Naive thymus-derived CD4-positive, alpha-beta T cell (primary cell): ENCODE measurements at places on chromosomes 7 and 10. TPM values are rescaled to one million over a fixed set of nuclear protein-coding genes. Genes with fewer than 3 reads are reported as not detected.

- no peaks in the 10 kb centered on the region for H3K27me3 ChIP-seq
- H3K4me3 ChIP-seq = no peak overlapping the region
- no peaks in the 10 kb centered on the region for H3K36me3 ChIP-seq
- no peak for DNase-seq
Observed at GRCh38 chr7:120402079-120402767, 129.2 kb downstream of the KCND2 start.

DNA sequence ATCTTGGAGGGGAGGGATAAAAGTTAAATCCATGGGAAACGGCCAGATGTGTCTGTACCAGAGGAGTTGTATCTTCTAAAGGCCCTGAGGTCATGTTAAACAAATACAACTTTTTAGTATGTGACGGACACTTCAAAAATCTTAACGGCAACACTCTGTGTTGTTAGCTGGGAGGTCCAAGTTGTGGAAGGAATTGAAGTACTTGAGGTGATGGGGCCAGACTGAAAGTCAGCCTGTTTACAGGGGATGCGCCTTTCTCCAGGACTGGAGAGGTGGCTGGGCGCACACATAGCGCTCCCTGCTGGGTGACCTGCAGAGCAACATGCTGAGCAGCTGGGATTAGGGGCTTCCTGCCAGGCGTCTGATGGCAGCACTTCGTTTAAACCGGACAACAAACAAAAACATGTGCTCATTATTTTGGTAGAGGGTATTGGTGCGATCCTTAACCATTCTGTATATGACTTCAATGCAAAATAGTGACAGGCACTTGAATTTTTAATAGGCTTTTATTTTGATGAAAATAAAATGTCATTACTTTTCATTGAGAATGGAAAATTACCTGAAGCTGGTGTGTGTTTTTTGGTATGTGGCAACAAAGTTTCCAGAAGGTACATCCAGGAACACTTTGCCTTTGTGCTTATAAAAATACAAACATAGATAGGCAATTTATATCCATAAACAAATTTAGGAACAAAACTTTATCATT is 198.2 kb downstream of the MLLT10 start:
- H3K4me1 ChIP-seq = peaks cover 19% of the 10 kb centered on the region
- no peak overlapping the region for H3K27ac ChIP-seq
- no peaks in the 10 kb centered on the region for H3K36me3 ChIP-seq
- H3K27me3 ChIP-seq = no peaks in the 10 kb centered on the region
- DNase-seq = peak; percentile 27

DNA sequence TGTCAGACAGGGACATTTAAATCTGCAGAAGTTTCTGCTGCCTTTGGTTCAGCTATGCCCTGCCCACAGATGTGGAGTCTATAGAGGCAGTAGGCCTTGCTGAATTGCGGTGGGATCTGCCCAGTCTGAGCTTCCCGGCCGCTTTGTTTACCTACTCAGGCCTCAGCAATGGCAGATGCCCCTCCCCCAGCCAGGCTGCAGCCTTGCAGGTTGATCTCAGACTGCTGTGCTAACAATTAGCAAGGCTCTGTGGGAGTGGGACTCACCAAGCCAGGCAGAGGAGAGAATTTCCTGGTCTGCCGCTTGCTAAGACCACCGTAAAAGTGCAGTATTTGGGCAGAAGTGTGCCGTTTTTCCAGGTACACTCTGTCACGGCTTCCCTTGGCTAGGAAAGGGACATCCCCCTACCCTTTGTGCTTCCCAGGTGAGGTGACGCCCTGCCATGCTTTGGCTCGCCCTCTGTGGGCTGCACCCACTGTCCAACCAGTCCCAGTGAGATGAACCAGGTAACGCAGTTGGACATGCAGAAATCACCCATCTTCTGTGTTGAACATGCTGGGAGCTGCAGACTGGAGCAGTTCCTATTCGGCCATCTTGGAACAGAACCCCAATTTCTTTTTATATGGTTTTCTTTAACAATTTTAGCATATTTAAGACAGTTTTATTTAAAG is 28.4 kb upstream of the VWDE start:
- no peak overlapping the region for H3K27ac ChIP-seq
- H3K36me3 ChIP-seq = no peaks in the 10 kb centered on the region
- H3K4me3 ChIP-seq = no peak overlapping the region
- H3K27me3 ChIP-seq = no peaks in the 10 kb centered on the region
- no peak for DNase-seq

- H3K4me3 ChIP-seq = no peak overlapping the region
- peaks cover 5% of the 10 kb centered on the region for H3K27me3 ChIP-seq
- H3K4me1 ChIP-seq = no peaks in the 10 kb centered on the region
- no peaks in the 10 kb centered on the region for H3K36me3 ChIP-seq
- no peak overlapping the region for H3K27ac ChIP-seq
Observed at GRCh38 chr10:43964486-43964885, 315.8 kb upstream of the ZNF32 start.

GRM3 gene
- not detected for total RNA-seq

GRCh38 chr10:112622786-112623185 is 175.8 kb downstream of the VTI1A start:
- DNase-seq = no peak
- H3K4me3 ChIP-seq = no peak overlapping the region
- no peaks in the 10 kb centered on the region for H3K4me1 ChIP-seq
- H3K27me3 ChIP-seq = no peaks in the 10 kb centered on the region

HECW1 gene
- total RNA-seq = not detected

DNA sequence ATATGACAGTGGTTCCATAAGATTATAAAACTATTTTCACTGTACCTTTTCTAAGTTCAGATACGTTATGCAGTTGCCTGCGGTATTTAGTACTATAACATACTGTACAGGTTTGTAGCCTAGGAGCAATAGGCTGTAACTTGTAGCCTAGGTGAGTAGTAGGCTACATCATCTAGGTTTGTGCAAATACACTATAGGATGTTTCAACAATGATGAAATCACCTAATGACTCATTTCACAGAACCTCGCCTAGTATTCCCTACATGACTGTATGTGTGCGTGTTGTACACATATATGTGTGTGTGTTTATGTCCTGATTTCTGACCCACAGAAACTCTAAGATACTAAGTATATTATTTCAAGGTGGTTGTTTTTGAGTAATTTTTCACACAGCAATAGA is 139.0 kb downstream of the HERPUD2 start:
- H3K27me3 ChIP-seq = no peaks in the 10 kb centered on the region
- no peaks in the 10 kb centered on the region for H3K4me1 ChIP-seq

GRCh38 chr7:71386152-71386785 is 254.3 kb downstream of the GALNT17 start:
- no peak for DNase-seq
- no peak overlapping the region for H3K27ac ChIP-seq
- H3K4me3 ChIP-seq = no peak overlapping the region
- no peaks in the 10 kb centered on the region for H3K36me3 ChIP-seq

OR2A42 gene
- 0.18 TPM in 1 of 2 replicates, not detected in the other for total RNA-seq

GRCh38 chr10:55474258-55474657 is 673.2 kb upstream of the PCDH15 start:
- no peaks in the 10 kb centered on the region for H3K27me3 ChIP-seq
- no peak for DNase-seq
- H3K27ac ChIP-seq = no peak overlapping the region
- no peaks in the 10 kb centered on the region for H3K4me1 ChIP-seq
- no peaks in the 10 kb centered on the region for H3K36me3 ChIP-seq
- H3K4me3 ChIP-seq = no peak overlapping the region

PON3 gene
- not detected for total RNA-seq

DNA sequence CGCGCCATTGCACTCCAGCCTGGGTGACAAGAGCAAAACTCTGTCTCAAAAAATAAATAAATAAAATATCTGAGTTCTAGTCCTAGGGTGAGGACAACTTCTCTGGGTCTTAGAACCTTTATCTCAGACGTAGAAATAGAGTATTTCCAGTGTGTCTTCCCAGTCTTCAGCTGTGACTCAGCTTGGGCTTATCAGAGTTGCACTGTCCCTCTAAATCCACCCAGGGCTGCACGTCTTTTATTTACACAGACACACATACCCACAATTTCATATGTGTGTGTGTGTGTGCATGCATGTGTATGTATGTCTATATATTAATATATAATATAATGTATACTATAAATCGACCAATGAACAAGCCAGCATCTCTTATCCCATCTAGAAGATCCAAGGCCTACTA is 13.0 kb upstream of the PDIA4 start:
- H3K4me3 ChIP-seq = no peak overlapping the region
- H3K36me3 ChIP-seq = no peaks in the 10 kb centered on the region
- H3K27me3 ChIP-seq = no peaks in the 10 kb centered on the region
- no peak overlapping the region for H3K27ac ChIP-seq

DNA sequence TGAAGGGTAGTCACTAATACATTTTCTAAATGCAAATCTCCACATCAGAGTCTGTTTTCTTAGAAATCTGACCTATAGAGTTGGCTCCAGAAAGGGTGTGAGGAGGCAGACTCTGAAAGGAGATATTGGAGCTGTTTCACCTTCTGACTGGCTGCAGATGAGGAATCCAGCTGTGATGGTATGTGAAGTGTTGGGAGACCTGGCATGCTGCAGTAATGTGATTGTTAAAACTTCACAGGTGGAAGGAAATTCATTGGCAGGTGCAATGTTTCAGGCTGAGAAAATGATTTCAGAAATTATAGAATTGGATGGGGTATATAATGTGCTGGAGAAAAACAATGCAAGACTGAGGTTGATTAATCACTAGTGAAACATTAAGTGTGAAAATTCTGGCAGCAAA is 1134.0 kb upstream of the LRRN3 start:
- no peaks in the 10 kb centered on the region for H3K27me3 ChIP-seq
- DNase-seq = no peak
- no peaks in the 10 kb centered on the region for H3K4me1 ChIP-seq
- no peaks in the 10 kb centered on the region for H3K36me3 ChIP-seq

DNA sequence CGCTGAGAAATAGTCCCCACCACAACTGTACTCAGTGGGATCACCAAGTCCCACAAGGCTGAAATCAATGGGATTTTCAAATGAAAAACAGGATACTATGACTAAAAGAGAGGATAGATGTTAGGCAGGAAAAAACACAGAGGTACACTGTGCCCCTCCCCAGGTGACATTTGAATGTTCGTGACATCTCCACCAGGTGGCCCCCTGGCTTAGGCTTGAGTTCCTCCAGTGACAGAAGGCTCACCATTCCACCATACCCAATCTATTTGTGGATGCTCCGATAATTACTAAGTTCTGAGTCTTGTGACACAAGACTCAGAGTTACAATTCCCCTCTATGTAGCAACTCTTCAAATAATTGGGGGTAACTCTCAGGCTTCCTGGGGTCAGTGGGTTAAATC is 77.5 kb upstream of the KCNMA1 start:
- H3K4me3 ChIP-seq = no peak overlapping the region
- H3K36me3 ChIP-seq = no peaks in the 10 kb centered on the region
- no peak overlapping the region for H3K27ac ChIP-seq
- H3K4me1 ChIP-seq = no peaks in the 10 kb centered on the region

SRGN gene
- total RNA-seq = 262 TPM

DNA sequence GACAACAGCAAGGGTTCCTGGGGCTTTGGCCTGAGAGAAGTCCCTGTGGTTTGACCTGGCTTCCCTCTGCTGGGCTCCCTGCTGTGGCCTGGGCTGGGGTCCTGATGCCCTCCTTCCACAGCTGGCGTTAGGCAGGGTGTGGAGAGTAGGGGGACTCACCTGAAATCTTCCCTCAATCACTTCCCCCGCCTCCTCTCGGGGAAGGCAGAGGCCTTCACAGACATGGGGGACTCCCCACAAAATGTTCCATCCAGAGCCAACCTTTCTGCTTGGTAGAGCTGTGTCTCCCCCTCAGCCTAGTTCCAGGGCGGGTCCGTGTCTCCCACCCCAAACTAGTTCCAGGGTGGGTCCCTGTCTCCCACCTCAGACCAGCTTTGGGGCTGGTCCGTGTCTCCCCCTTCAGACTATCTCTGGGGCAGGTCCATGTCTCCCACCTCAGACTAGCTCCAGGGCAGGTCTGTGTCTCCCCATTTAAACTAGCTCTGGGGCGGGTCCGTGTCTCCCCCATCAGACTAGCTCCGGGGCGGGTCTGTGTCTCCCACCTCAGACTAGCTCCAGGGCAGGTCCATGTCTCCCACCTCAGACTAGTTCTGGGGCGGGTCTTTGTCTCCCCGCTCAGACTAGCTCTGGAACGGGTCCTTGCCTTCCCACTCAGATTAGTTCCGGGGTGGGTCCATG is 2.2 kb downstream of the PVRIG start:
- peak overlapping the region; percentile 81 for H3K4me3 ChIP-seq
- H3K4me1 ChIP-seq = peaks cover 45% of the 10 kb centered on the region
- H3K27ac ChIP-seq = peak overlapping the region; percentile 99
- no peaks in the 10 kb centered on the region for H3K36me3 ChIP-seq
- no peaks in the 10 kb centered on the region for H3K27me3 ChIP-seq

DNA sequence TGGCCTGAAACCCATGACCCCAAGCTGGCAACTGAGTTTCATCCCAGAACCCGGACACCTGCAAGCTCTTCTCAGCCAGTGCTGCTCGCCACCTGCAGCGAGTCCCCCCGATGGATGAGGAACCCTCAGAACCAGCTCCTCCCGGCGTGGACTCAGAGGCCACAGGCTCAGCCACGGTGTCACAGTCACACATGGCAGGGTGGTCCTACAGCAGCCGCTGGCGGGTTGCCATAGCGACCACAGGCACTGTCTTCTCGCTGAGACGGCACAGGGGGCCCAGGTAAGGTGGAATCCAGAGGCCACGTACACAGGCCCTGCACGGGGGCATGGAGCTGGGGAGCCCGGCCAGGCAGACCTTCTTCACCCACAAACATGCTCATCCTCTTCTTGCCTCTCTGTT is 53.4 kb downstream of the DPYSL4 start:
- H3K27ac ChIP-seq = no peak overlapping the region
- H3K4me3 ChIP-seq = no peak overlapping the region
- H3K4me1 ChIP-seq = no peaks in the 10 kb centered on the region

CYP17A1 gene
- not detected for total RNA-seq

GRCh38 chr7:75604408-75604807 is 112.3 kb downstream of the SPDYE5 start:
- no peak overlapping the region for H3K4me3 ChIP-seq
- no peaks in the 10 kb centered on the region for H3K36me3 ChIP-seq
- H3K27me3 ChIP-seq = no peaks in the 10 kb centered on the region
- DNase-seq = no peak
- H3K4me1 ChIP-seq = no peaks in the 10 kb centered on the region

GRCh38 chr10:100741378-100742075 is 3.9 kb upstream of the PAX2 start:
- no peaks in the 10 kb centered on the region for H3K4me1 ChIP-seq
- H3K4me3 ChIP-seq = no peak overlapping the region
- H3K27me3 ChIP-seq = peaks cover 10% of the 10 kb centered on the region
- no peak overlapping the region for H3K27ac ChIP-seq

- H3K4me1 ChIP-seq = no peaks in the 10 kb centered on the region
- H3K27ac ChIP-seq = no peak overlapping the region
- H3K36me3 ChIP-seq = no peaks in the 10 kb centered on the region
Observed at GRCh38 chr7:155265144-155265543, 32.5 kb upstream of the INSIG1 start.

DNA sequence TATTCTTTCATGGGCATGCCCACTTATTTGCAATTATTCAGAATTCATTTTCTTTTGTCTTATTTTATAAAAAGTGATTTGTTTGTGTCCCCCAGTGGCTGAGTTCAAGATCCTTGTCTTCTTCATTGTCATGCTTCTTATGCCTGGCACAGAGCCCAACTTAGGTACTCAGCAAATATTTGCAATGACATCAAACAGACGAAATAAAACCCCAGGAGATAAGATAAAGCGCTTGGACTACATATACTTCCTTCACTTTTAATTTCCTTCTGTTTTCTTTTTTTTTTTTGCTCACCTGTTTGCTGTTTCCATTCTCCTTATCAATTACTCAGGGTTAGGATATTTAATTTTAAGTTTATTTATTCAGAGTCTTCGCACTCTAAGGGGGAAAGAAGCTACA is 225.0 kb downstream of the SDHAF3 start:
- no peak overlapping the region for H3K27ac ChIP-seq
- H3K4me1 ChIP-seq = no peaks in the 10 kb centered on the region
- DNase-seq = no peak
- H3K36me3 ChIP-seq = no peaks in the 10 kb centered on the region
